ENCODE measurements at places on chromosomes 6 and 20. TPM values are rescaled to one million over a fixed set of nuclear protein-coding genes. Genes with fewer than 3 reads are reported as not detected.

GRCh38 chr20:3932681-3933080 is 43.5 kb downstream of the PANK2 start:
- DNase-seq = peak; percentile 71

GRCh38 chr6:44569131-44569530 is 181.6 kb downstream of the CDC5L start:
- no peak for DNase-seq

DNA sequence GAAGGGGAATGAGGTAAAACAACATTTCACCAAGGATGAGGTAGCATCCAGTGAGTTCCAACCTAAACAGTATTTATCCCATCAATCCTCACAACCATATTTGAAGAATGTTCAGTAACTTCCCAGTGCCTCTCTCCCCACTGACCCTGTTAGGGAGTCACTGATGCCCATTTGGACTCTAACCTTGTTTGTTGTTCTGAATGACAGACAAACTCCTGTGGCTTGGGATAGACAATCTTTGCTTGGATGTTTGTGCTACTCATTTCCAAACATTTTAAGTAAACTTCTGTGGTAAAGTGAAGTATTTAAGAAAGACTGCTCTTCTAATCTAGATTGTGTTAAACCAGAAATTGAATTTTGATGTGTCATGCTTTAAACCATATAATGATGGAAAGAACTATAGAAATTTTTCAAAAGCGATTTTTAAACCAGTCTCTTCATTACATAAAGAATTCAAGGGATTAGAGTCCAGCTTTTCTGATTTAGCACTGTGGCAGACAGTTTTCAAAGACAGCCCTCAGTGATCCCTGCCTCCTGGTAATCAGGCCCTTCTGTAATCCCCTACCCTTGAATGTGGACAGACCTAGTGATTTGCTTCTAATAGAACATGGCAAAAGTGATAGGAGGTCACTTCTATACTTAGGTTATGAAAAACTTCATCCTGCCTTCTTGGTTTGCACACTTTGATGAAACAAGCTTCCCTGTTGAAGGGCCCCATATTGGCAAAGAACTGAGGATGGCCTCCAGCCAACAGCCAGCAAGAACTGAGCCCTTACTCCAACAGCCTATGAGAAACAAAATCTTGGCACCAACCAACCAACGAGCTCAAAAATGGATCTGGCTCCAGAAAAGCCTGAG is 191.6 kb downstream of the DST start:
- no peak for DNase-seq

DNA sequence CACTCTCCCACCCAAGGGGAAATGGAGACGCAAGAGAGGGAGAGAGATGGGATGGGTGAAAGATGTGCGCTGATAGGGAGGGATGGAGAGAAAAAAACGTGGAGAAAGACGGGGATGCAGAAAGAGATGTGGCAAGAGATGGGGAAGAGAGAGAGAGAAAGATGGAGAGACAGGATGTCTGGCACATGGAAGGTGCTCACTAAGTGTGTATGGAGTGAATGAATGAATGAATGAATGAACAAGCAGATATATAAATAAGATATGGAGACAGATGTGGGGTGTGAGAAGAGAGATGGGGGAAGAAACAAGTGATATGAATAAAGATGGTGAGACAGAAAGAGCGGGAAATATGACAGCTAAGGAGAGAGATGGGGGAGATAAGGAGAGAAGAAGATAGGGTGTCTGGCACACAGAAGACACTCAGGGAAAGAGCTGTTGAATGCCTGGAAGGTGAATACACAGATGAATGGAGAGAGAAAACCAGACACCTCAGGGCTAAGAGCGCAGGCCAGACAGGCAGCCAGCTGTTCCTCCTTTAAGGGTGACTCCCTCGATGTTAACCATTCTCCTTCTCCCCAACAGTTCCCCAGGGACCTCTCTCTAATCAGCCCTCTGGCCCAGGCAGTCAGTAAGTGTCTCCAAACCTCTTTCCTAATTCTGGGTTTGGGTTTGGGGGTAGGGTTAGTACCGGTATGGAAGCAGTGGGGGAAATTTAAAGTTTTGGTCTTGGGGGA is 754 bp downstream of the TNF start:
- no peak for DNase-seq

CYP39A1 gene
- total RNA-seq = 31.4 TPM

SIGLEC1 gene
- total RNA-seq = 1.1 TPM

All from lower leg skin (tissue), 4 donors.